AG20443 (cell line): ENCODE measurements at places on chromosomes 6 and 20.
A peak's percentile ranks its signal among the peaks of the same experiment; 100 is the strongest.

GRCh38 chr6:166167801-166168615 lies at the start of gene TBXT:
Gene TBXT (minus strand): TSS chr6:166167851. CDS start chr6:166167591, 260 bp downstream.
- no peak for DNase-seq

- DNase-seq: no peak
These were observed 395.2 kb downstream of the BCKDHB start for GRCh38 chr6:80501636-80502035.

GRCh38 chr6:129795261-129795660 lies 65.9 kb downstream of the TMEM244 start:
- DNase-seq: peak; percentile 20

DNA sequence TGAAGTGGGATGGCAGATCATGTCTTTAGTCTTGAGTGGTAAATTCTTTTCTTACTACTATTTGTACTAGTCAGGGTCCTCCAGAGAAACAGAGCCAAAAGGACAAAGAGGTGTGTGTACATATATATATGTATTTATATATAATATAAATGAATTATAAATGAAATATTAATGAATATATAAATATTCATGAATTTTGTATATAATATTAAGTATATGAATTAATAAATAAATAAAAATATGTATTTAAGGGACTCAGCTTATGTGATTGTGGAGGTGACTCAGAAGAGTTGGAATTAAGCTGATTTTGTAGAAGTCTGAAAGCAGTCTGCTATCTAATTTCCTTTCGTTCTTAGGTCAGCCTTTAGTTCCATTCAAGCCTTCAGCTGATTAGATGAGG lies 265.3 kb upstream of the MMS22L start:
- DNase-seq: no peak

DNA sequence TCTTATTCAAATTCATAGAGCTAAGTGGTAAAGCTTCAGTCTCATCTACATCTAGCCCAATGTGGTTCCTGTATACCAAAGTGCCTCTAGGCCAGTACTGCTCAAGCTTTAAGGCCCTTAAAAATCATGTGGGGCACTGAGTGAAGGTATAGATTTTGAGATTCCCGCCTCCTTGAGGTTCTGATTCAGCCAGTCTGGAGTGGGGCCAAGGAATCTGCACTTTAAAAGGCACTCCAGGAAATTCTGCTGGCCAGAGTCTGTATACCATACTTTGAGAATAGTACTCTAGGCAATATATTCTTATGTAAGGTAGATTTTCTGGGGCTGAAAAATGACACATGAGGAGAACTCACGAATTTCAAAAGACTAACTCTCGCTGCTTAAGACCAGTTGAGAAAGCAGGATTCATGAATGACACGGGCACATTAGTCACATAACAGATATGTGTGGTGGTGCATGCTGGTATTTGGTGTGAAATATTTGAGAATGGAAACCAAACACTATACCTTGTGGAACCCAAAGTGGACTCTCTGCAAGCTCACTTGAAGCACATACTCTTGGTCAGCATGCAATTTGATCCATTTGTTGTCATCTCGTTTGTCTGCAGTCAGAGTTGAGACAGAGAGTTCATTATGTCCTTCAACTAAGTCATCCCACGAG lies 47.6 kb upstream of the SIM1 start:
- DNase-seq: peak; percentile 22

- peak; percentile 12 for DNase-seq
These were observed 55.1 kb upstream of the BACH2 start for GRCh38 chr6:90351696-90352095.

DNA sequence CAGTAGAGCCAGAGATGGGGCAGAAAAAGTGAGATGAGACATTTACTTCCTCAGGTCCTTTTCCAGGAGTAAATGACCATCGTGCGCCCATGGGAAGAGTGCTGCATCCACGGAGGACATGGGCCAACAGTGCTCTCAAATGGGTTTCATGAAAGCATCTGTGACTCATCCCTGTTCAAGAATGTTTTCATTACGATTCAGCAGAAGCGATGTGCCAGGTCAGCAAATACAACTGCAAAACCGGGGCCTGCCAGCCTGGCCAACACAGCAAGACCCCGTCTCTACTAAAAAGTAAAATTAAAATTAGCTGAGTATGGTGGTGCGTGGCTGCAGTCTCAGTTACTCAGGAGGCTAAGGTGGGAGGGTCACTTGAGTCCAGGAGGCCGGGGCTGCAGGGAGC lies 125.1 kb downstream of the LY86 start:
- DNase-seq: peak; percentile 82

DNA sequence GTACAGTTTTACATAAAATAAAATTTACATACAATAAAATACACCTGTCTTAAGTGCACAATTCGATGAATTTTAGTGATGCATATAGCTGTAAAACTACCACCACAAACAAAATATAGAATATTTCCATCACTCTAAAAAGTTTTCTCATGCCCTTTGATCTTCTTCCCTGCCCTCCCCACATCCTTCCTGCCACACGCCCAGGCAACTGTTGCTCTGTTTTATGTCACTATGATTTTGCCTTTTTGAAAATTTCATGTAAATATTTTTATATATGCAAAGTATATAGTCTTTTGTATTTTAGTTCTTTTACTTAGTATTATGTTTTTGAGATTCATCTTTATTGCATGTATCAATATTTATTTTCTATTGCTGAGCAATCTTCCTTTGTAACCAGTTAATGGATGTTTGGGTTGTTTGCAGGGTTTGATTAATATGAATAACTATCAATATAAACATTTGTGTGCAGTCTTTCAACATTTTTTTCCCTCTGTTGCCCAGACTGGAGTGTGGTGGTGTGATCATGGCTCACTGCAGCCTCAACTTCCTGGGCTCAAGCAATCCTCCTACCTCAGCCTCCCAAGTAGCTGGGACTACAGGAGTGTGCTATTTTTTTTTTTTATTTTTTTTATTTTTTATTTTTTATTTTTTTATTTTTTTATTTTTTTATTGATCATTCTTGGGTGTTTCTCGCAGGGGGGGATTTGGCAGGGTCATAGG lies 23.8 kb upstream of the SAMHD1 start:
- DNase-seq: no peak

DNA sequence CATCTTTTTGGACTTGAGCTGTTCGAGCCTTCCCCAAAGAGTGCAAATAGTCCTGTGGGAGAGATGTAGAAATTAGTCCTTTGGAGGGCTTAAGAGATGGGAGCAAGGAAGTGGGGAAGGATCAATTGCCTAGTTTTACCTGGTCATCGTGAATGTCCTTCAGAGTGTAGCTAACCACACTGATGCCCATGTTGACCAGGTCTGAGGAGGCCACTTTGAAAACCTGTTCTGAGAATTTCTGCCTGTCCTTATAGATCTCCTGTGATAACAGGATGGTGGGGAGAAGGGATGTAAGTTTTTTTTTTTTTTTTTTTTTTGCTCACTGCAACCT lies 2.0 kb downstream of the FLOT1 start:
- no peak for DNase-seq

GRCh38 chr6:56984884-56985283 lies 30.0 kb downstream of the BEND6 start:
- DNase-seq: no peak
